NCI-H2081 treated with DMSO at 0.1 percent for 48 hours (cell line): ENCODE measurements at places on chromosomes 3 and 15.

GRCh38 chr3:124351430-124352148 lies 359.7 kb upstream of the ROPN1 start:
- DNase-seq: peak; percentile 81

DNA sequence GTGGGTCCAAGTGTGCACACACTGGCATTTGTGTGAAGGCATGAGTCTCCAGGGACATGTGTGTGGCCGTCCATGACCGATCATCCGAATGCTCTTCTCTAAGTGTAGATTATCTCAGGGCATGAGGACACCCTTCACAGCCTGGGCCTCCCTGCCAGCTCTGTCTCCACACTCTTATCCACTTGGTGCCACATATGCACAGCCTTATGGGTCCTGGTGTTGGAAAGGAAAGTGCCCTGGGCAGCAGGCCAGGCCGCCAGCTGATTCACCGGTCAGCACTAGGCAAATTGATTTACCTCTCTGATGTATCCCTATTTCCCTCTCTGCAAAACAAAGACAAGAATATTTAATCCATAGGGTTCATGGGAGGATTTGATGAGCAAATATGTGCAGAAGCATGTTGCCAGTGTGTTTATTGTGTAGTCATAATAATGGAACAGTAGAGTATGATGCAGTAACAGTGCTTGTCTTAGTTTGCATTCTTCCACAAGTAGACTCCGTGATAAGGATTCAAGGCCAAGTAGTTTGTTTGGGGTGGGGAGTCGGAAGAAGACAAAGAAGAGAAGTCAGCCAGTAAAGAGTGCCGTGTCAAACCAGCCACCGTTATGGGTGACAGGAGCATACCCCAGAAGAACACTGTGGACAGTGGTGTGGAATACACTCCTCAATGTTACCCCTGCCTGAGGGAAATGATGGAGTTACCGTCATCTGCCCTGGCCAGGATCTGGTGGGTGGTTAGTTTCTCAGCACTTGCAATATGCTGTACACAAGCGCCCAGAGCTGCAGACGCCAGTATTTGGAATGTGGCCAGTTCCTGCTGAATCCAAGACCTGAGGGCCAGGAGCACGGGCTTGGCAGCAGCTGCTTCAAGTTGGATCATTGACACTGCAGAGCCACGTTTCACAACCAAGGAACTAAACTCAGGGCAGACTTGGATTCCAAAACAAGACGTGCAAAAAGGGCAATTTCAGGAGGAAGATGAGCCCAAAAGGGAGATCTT lies 85.1 kb downstream of the MTHFS start:
- no peak for DNase-seq

DNA sequence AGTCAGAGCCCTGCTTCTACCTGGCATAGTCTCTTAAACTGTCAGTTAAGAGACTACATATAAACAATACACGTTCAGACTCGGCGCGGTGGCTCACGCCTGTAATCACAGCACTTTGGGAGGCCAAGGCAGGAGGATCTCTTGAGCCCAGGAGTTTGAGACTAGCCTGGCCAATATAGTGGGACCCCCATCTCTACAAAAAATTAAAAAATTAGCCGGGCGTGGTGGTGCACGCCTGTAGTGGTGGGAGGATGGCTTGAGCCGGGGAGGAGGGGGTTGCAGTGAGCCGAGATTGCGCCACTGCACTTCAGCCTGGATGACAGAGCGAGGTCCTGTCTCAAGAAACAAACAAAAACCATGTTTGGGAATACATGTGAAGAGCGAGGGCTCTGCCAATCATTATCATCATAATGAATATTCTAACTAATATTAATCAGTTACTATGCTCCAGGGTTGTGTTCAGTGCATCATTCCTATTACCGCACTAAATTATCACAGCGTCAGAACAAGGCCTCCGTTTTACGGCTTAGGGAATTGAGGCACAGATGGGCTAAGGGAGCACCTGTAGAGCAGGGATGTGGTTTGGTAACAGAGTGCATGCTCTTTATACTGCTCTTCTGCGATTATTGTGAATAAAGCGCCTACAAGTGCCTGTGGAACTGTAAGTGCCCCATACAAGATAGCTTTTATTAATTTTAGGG lies 844 bp upstream of the UQCC5 start:
- DNase-seq: no peak

- no peak for DNase-seq
These were observed 176.9 kb upstream of the SOX2 start for GRCh38 chr3:181534781-181535221.

- DNase-seq: no peak
These were observed 211.7 kb downstream of the ABHD5 start for GRCh38 chr3:43902415-43902814.

GRCh38 chr3:129025108-129025507 lies 24.0 kb downstream of the EFCC1 start:
- no peak for DNase-seq

DNA sequence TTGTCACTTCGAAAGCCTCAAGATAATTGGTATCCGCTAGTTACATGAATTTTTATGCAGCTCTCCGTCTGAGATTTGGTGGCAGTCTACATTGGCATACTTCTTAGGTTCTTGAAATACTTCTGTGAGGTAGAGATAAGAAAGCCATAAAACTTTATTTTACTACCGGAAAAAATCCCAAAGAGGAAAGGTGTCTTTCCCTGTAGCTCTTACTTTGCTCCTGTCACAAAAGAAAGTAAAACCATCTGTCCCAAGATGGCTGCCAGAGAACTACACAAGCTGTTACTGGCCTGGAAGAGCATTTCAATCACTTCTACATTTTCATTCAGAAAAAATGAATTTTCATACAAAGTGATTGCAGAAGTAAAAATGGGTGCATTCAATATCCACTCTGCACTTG lies 214.8 kb upstream of the ST8SIA2 start:
- DNase-seq: no peak

DNA sequence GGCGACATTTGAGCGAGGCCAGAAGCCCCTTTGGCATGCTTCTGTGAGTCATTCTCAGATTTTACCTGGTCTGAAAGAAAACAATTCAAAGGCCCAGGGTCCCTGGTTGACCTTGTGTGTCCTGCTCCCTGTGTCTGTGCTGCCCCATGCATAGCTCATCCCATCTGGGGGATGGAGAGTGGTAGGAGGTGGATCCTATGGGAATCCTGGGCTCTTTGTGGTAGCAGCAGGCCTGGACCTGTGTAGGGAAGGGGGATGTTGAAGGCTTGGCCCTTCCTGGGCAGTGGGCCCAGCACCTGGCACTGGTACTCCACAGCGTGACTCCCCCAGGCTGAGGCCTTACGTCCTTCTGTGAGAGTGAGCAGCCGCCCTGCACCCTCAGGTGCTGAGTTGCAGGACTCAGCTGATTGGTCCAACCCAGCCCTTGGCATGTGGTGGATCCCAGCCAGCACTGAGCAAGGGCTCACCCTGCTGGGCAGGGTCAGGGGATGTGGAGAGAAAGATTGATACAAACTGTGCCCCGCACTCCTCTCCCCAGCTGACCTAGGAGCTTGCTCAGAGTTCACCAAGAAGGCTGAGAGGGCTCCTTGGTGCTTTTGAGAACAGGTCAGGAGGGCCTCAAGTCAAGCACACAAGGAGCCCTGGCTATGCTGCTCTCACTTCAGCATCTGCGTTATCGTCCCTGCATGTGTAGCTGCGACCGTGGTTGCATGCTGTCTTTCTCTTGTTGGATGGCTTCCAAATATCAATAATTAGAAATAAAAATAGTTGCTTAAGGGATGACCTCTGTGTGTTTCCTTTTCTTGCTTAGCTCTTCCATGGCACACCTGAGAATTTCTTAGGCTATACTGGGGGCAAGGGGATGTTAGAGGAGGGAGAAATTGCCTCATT lies 21.4 kb upstream of the JMJD7 start:
- DNase-seq: no peak

DNA sequence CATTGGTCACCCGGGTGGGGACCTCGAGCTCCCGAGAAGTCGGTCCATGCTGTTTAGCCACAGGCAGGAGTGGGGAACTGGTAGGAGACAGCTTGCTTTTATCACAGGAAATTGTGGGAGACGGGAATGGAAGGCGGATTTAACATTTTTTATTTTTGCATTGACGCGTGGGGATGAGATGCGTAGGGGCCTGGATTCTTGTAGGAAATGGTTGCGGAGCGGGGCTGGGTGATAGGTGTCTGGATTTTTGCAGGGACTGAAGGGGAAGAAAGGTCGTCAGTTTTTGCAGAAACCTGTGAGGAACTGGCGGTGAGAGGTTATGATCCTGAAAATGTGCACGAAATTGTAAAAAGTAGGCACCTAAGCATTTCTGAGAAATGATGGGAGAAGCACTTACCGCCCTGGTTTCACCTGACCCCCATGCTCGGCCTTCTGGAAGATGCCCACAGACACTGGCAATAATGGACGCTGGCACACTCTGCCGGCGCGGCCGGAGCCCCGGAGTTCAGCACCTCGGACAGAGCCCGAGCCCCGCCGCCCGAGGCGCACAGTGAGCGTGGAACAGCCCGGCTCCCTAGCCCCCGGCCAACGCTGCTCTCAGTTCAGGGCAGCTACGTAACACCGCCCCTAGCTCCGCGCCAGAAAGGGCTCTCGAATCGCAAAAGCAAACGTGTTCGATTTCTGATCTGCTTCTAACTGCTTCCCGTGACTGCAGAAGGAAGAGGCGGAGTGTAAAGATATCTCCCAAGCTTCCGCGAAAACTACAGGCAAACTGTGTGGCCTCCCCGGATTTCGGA lies 928 bp downstream of the ANKRD34C start:
- DNase-seq: no peak

DNA sequence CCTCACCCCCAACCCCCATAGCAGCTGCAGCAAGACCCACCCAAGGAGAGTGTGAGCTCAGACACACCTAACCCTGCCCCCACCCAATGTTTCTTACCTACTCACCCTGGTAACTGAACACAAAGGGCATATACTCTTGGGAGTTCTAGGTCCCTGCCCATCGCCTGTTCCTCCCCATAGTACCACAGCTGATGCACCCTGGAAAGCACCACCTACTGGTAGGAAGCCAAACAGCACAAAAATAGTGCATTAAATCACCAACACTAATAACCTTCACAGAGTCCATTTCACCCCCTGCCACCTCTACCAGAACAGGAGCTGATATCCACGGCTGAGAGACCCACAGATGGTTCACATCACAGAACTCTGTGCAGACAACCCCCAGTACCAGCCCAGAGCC lies 245.2 kb downstream of the EFHB start:
- no peak for DNase-seq

DNA sequence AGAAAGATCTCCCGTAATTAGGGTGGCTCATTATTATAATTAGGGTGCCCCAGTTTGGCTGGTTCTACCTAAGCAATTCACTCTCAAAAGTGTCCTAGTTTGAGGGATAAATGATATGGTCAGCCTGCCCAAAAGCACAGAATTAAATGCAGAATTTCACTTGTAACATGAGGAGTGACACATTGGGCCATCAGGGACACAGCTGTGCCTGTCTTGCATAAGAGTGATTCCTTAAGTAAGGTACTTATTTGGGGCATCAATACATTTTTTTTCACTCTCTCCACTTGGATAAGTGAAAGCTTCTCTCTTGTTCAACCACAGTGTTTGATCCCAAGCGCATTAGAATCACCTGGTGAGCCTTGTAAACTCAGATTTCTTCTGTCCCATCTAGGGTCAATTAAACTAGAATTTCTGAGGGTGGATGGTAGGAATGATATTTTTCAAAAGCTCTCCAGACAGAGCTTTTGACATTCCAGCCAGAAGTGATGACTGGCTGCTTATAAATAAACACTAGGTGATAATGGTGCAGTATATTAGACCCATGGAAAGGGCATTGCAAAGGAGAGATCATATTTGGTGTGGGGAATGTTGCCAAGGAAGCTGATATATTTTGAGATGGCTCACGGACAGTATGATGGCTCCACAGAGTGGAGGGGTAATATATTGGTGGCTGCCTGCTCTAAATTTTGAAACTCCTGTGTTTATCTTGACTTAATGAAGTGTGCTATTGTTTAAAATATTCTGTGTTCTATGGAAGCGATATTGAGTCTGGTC lies 458.1 kb upstream of the RASGRP1 start:
- DNase-seq: no peak

- DNase-seq: no peak
These were observed 32.8 kb upstream of the MRPL3 start for GRCh38 chr3:131535596-131535995.

DNA sequence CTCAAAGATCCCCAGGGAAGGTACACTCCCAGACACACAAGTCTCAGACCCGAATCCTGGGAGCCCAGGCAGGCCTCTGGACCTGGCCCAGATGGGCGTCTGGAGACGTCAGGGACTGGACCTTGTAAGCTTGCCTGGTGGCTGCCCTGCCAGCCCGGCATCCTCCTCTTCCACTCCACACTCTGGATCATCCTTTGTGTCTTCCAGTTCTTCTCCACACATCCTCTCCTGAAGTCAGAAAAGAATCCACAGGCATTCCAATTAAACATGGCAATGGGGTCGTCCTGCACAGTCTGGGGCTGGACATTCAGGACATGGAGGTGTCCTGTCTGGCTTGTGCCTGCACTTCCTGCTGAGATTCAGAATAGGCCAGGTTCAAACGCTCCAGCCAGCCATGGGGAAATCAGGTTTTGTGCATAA lies 208.8 kb upstream of the IGF1R start:
- DNase-seq: no peak

DNA sequence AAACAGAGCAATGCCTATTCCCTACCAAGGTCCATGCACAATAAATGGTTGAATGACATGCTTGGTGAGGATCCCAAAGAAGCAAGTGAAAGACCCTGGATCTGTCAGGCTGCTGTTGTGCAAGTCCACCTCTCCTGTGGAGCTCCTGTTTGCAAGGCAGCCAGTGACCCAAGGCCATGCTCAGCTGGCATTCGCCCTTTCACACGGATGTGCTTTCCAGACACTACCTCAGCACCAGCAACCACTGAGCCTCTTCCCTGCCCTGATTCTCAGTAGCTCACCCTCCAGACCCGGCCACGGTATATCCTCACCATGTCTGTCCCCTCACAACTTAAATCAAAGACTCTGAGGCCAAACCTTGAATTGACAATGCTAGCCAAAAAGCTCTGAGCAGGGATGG lies 23.3 kb downstream of the WWTR1 start:
- no peak for DNase-seq

- DNase-seq: no peak
These were observed 99.0 kb downstream of the MITF start for GRCh38 chr3:69838217-69838616.

GRCh38 chr3:43953814-43954692 lies 263.3 kb downstream of the ABHD5 start:
- DNase-seq: no peak
